ENCODE measurements at places on chromosomes 1 and 21. TPM values are rescaled to one million over a fixed set of nuclear protein-coding genes. Genes with fewer than 3 reads are reported as not detected.

- peak; percentile 94 for DNase-seq
Observed at GRCh38 chr1:23772049-23772853, 6.0 kb upstream of the PITHD1 start.

TINAGL1 gene
- 94.7 TPM for total RNA-seq

PDZK1IP1 gene
- total RNA-seq, result not detected

GRCh38 chr1:1941868-1942752, 23.0 kb upstream of the TMEM52 start:
- DNase-seq, result peak; percentile 22

METTL18 gene
- total RNA-seq, result 5.7 TPM

DNA sequence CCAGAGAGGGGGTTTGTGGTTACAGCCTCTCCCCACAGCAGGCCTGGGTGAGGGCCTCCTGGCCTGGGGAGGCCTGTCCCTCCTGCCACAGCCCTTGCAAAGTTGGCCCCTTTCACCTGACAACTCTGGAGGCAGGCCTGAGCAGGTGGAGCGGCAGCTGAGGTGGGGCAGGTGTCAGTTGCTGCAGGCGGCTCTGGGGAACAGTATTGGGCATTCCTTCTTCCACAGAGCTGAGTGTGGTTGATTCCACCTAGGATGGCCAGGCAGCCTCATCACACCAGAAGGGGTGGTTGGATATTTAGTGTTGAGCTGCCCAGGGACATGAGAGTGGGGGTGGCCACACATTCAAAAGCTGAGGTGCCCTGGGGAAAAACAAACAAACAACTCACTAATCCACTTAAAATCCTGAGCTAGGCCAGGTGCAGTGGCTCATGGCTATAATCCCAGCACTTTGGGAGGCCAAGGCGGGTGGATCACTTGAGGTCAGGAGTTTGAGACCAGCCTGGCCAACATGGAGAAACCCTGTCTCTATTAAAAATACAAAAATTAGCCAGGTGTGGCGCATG, 31.1 kb downstream of the PIGP start:
- DNase-seq, result no peak

- peak; percentile 60 for DNase-seq
Observed at GRCh38 chr1:201656311-201657032, 117.5 kb downstream of the NAV1 start.

C1orf74 gene
- total RNA-seq, result 2.6 TPM

GRCh38 chr1:204331275-204331674, 28.5 kb downstream of the PLEKHA6 start:
- no peak for DNase-seq

DNA sequence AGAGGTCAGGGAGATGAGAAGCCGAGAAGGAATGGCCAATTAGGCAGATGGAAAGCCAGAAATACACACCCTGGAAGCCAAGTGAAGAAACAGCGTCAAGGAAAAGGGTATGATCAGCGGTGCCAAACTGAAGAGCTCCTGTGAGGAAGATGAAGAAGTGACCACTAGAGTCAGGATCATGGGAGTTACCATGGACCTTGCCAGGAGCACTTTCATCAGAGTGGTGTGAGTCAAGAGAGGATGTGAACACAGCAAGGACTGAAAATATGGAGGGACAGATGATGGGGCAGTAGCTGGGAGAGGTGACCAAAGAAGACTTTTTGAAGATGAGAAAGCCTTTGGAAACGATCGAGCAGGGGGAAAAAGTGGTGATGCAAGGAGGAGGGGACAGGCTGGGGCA, 50.4 kb downstream of the CD34 start:
- no peak for DNase-seq

DNA sequence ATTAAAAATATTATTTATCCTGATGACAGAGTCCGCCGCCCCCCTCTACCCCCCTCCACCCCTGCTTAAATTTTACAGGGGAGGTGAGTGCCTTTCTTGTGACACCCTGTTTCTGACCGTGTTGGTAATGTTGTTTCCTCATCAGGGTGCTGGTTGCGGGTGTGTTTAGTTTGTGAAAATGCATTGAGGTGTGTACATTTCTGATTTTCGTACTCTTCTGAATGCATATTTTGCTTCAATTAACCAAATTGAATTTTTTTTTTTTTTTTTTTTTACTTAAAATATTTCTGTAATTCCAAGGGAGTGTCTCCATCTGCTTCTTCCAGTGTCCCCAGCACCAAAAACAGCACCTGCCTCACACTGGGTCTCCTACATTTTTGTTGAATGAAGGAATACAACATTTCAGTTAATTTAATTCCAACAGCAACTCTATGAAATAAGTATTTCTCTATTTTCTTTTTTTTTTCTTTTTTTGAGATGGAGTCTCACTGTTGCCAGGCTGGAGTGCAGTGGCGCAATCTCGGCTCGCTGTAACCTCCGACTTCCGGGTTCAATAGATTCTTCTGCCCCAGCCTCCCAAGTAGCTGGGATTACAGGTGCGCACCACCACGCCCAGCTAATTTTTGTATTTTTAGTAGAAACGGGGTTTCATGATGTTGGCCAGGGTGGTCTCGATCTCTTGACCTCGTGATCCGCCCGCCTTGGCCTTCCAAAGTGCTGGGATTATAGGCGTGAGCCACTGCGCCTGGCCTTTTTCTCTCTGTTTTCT, 5.6 kb upstream of the SLC2A1 start:
- no peak for DNase-seq

DNA sequence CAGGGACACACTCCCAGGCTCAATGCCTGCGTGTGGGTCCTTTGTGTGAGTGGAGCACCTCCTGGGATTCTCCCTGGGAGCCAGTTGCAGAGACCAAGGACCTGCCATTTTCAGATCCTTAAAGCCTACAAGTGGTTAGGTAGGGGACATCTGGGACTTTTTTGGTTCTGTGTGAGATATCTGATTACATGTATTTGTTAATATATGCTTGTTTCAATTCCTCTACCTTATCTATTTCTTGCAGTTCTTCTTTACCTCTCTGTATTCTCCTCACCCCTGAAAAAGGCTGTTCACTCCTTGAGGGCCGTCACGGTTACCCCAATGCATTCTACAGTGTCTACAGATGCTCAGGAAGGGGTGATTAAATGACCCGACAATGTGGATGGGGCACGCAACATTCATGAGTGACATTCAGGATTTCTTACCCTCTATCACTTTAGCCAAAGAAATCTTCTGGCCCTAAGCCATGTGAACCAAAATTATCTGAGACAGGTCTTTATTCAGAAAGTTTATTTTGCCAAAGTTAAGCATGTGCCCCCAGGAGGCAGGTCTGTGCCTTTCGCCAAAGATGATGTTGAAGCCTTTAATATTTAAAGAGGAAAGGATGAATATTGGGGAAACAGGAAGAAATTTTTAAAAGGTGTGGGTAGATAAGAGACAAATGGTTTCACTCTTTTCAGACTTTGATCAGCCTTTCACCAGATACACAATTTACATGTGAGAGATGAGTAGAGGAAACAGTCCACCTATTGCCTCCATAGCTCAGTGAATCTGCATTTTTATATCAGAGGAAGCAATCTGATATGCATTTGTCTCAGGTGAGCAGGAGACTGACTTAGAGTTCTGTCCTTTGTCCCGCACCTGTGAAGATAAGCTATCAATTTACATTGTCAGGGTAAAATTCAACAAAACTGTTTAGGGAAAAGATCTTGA, 44.6 kb upstream of the MPZL1 start:
- no peak for DNase-seq

- no peak for DNase-seq
Observed at GRCh38 chr1:205896351-205896750, 46.4 kb upstream of the PM20D1 start.

DNA sequence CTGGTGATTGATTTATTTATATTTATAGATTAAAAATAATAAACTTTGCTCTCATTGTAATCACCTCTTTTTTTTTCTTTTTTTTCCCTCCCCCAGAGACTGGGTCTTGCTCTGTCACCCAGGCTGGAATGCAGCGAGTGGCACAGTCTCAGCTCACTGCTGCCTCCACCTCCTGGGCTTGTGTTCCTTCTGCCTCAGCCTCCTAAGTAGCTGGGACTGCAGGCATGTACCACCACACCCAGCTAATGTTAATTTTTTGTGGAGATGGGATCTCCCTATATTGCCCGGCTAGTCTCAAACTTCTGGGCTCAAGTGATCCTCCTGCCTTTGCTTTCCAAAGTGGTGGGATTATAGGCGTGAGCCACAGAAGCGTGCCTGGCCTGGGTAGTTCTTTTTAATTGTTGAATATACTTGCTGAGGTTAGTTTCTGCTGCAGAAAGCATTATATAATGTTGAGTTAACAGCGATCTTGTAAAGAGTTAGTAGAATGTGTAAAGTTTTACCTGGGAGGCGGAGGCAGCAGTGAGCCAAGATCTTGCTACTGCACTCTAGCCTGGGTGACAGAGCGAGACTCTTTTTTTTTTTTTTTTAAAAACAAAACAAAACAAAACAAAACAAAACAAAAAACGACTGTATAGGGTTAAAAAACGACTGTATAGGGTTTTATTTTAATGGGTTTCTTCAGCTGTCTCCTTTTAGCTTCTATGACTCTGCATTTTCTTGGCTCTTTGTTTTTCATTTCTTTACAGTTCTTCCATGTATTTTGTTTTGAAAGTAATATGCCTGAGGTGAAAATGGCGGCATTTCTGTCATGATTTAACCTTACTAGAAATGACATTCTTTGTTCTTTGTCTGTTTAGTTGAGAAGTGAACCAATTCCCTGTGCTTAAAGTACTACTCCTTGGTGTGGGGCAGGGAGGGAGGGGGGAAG, 82.7 kb downstream of the CAMTA1 start:
- no peak for DNase-seq

GRCh38 chr1:40039757-40040510, 595 bp upstream of the CAP1 start:
- peak; percentile 97 for DNase-seq

Data from right cardiac atrium (tissue), 5 donors.